ENCODE measurements at places on chromosomes 3 and 15. TPM values are rescaled to one million over a fixed set of nuclear protein-coding genes. Genes with fewer than 3 reads are reported as not detected.

- peaks cover 8% of the 10 kb centered on the region for H3K36me3 ChIP-seq
- H3K4me1 ChIP-seq, result peaks cover 21% of the 10 kb centered on the region
- no peaks in the 10 kb centered on the region for H3K27me3 ChIP-seq
- no peak overlapping the region for H3K27ac ChIP-seq
- no peak for DNase-seq
- H3K4me3 ChIP-seq, result no peak overlapping the region
Observed at GRCh38 chr3:123651449-123652341, 66.8 kb upstream of the HACD2 start.

Gene SLC38A3
- not detected for total RNA-seq

DNA sequence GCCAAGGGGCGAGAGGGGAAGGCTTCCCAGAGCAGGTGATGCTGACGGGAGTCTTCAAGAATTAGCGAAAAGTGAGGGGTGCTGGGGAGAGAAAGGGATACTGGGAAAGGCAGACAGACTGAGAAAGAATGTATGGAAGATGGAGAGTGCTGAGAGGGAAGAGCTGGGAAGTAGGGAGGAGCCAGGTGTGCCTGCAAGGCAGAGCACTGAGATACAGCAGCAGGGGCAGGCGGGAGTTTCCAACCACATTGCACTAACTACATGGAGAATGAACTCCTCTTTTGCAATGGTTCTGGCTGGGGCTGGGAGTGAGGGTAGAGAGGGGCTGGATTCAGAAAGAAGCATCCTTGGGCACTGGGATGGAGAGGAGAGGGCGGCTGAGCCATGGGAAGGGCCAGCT is 16.0 kb upstream of the CRABP1 start:
- H3K27me3 ChIP-seq, result no peaks in the 10 kb centered on the region
- no peak overlapping the region for H3K27ac ChIP-seq
- DNase-seq, result no peak

Gene SUSD5
- 1.8 TPM for total RNA-seq

Gene GUCA1C
- total RNA-seq, result not detected

Gene SH3GL3
- total RNA-seq, result 0.86 TPM

GRCh38 chr3:134850761-134851160 is 55.7 kb downstream of the EPHB1 start:
- no peaks in the 10 kb centered on the region for H3K4me1 ChIP-seq
- no peaks in the 10 kb centered on the region for H3K27me3 ChIP-seq
- no peak overlapping the region for H3K4me3 ChIP-seq
- H3K27ac ChIP-seq, result no peak overlapping the region
- no peak for DNase-seq

- peaks cover 73% of the 10 kb centered on the region for H3K4me1 ChIP-seq
- H3K36me3 ChIP-seq, result no peaks in the 10 kb centered on the region
- H3K27me3 ChIP-seq, result no peaks in the 10 kb centered on the region
- DNase-seq, result peak; percentile 72
- H3K4me3 ChIP-seq, result peak overlapping the region; percentile 19
Observed at GRCh38 chr3:141412936-141413354, 44.6 kb downstream of the ZBTB38 start.
